ENCODE measurements at places on chromosomes 13 and 19.

GRCh38 chr13:73228546-73228945, 169.7 kb downstream of the KLF5 start:
- no peak for DNase-seq

DNA sequence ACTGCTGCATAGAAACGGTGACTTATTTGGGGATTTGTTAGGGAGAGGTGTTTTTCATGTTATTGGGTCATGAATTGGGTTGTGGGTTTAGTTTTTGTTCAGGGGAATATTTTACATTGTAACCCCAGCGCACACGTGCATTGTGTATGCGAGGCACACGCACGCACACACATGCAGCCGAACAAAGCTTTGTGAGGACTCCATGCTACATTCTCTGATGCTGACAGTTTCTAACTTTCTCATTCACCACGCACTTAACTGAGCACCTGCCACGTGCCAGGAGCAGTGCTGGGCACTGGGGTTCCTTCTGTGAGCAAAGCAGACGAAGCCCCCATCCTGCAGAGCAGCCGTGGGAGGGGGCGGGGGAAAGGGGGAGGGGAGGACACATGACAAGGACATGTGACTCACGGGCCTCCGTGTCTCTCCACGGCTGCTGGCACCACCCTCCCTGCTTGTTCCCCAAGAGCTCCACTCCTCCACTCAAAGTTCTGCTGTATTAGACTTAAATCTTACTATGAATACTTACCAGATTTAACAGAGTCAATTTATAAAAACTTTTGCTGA, 55.6 kb downstream of the SLC7A9 start:
- no peak for DNase-seq

DNA sequence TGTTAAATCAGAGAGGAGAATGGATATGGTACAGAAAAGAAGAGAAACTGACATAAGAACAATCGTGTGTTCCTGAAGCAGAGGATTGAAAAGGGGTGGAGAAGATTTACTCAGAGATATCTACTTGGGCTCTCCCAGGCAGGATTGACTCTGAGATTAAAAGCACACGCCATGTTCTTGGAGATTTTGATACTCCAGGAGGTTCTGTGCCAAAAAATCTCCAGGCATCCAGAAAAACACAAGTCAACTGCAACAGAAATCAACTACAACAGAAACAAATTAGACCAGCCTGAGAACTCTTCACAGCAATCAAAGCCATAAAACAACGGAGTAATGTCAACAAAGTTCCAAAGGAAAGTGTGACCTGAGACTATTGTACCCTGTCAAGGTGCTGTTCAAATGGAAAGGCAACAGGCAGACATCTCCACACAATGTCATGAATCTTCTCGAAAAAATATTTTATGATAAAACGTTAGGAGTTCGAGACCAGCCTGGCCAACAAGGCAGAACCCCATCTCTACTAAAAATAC, 104.2 kb downstream of the UBL3 start:
- no peak for DNase-seq

GRCh38 chr13:112545856-112546255, 42.1 kb downstream of the TUBGCP3 start:
- no peak for DNase-seq

DNA sequence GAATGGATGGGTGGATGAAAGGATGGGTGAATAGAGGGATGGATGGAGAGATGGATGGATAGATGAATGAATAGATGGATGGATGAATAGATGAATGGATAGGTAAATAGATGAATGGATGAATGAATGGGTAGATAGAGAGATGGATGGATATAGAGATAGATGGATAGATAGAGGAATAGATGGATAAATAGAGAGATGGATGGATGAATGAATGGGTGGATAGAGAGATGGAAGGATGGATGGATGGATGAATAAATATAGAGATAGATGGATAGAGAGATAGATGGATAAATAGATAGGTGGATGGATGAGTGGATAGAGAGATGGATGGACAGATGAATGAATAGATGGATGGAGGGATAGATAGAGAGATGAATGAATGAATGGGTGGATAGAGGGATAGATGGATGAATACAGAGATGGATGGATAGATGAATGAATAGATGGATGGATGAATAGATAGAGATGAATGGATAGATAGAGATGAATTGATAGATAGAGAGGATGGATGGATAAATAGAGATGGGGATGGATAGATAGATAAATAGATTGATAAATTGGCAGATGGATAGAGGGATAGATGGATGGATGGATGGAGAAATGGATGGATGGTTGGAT, 106.7 kb upstream of the SOX1 start:
- DNase-seq, result no peak

DNA sequence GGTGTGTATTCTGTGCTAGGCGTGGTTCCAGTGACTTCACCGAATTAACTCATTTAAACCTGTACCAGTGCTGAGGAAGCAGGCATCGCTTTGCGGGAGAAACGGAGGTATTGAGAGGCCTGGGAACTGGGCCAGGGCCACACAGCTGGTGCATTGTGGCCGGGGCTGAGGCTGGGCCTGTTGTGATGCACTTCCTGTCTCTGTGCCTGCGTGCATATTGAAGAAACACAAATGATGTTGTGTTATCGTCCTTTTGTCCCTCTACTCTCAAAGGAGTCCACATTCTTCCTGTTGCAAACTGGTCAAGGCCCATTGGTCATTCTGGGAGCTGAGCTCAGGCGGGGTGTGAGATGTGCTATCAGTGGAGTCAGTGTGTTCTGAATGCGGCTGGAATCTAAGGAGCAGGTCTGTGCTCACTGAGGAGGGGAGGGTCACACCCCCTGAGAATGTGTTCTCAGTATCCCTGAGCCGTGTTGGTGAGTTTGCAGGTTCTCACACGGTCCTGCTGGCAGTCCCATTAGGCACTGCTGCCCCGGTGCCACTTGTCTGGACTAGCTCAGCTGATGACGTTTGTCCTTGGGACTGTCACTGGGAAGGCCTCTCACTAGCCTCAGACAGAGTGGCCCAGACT, 62.1 kb downstream of the ARHGEF7 start:
- no peak for DNase-seq

GRCh38 chr13:110714797-110715394, 1.4 kb downstream of the ING1 start:
- no peak for DNase-seq

DNA sequence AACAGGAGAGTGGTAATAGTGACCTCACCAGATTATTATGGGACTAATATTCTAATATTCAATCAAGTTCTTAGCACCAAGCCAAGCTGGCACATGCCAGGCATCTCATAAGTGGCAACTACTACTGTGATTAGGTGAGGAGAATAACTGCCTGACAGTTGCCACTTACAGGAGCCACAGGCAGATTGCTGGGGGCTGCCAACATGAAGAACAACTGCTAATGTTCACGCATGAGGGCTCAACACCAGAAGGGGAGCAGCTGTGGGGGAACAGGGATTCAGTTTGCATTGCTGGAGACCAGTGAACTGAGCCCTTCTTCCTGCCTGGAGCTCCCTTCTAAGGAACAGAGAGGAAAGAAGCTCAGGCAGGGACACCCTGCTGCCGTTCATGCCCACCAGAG, 504.5 kb downstream of the FOXO1 start:
- DNase-seq, result no peak

DNA sequence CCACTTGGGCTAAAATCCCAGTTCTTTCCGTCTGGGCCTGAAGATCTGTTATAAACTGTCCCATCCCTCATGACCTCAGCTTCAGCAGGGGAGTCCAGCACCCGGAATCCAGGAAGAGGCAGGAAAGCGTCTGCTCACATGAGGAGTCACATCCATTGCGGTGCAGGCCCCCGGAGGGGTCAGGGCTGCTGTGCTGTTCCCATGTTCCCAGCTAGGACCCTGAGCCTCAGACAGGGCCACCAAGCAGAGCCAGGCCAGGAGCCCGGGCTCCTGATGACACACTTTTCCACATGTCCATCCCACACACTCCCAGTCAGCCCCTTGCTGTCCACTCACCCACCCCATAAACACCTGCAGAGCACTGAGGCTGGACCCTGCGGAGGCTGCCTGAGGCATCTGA, 45.3 kb upstream of the VSTM2B start:
- DNase-seq, result no peak

DNA sequence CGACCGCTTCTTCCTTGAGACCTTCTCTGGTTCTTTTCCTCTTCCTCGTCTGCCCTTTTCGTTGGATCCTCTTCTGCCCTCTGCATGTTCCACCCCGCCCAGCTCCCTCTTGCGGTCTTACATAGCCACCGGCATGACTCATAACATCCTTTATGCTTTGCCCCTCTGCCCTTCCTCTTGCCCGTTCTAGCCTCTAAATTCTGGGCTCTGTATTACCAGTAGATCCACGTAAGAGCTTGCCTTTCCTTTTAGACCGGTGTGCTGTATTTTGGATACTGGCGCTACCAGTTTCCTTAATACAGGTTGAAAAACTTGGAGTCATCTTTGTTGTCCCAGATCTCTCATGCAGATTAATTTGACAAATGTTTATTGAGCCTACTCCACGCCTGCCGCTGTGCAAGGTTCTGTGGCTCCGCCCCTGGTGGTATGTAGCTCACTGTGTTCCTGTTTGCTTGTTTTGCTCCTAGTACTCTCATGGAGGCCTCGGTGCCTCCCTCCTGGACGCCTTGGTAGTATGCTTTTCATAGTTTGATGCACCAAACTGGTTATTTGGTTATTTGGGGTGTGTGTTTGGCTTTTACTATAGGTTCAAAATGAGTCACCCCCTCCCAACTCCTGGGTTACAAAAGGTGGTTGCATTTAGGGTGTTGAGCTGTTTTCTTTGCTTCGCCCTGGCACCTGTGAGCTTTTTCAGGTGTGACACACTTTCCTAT, 1.7 kb downstream of the GTF3A start:
- peak; percentile 59 for DNase-seq

- no peak for DNase-seq
Observed at GRCh38 chr13:31121379-31122140, 40.1 kb downstream of the HSPH1 start.

DNA sequence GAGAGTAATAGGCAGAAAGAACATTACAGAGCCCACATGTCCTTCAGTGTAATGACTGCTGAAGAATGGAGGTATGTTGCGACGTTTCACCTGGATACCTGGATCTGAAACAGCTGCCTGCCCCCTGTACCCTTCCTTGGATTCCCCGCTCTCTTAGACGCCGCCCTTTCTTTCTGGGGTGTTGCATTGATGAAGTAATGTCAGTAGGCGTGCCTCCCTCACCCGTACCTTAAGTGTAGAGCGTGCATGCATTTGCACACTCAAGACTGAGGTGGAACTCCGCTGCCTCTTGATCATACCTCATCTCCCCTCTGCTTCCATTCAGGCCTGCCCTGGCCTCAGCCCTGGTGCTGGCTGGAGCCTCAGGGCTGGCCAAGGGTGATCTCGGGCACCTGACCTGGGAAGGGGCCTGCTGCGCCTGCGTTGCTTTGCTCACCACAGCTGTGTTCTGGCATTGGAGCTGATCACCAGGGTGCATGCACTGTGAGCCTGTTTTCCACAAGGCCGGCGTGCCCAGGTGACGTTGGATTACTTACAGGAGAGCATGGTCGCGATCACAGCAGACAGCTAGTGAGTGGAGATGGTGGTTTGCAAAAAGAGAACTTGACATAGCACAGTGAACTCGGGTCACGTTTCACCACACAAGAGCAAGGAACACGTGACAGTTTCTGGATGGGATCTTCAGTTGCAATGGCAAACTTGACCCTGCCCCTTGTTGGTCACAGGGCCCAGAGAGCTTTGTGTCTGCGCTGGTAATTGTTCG, 99.0 kb downstream of the ARHGEF7 start:
- no peak for DNase-seq

DNA sequence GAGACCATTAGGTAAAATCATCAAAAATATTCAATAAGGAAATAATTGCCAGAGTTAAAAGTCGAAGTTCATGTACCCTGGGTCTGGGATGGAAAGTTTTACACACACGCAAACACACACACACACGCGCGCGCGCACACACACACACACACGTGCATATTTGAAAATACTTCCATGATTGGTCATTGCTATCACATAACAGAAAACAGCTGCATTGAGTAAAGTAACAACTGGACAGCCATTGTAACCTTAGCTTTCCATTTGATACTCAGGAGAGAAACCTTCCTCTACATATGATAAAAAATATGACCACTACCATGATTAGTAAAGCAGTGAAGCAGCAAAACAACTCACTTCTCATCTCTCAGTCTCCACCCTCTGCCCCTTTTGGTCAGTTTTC, 490.0 kb upstream of the SGCG start:
- no peak for DNase-seq

GRCh38 chr13:26246154-26246553, 7.8 kb upstream of the CDK8 start:
- DNase-seq, result no peak

DNA sequence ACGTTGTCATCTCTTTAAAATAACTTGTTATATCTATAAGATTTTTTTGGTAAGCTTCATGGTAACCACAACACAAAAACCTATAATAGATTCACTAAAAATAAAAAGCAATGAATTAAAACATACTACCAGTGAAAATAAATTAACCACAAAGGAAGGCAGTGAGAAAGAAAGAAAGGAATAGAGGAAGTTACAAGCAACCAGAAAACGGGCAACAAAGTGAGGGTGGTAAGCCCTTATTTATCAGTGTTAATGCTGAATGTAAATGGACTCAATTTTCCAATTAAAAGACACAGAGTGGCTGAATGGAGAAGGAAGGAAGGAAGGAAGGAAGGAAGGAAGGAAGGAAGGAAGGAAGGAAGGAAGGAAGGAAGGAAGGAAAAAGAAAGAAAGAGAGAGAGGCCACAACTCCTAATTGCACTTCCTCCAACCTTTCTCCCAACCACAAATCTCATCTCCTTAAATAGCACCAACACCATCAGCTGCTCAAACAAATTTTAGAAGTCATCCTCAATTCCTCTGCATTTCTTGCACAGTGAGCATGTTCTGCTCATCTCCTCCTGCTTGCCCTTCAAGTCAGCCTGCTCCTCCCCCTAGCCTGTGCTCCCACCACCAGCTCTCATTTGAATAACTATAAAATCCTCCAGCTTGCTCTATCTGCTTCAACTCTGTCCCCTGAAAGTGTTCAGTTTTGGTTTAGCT, 48.6 kb downstream of the CCNA1 start:
- no peak for DNase-seq

All from activated CD4-positive, alpha-beta T cell treated with anti-CD3 and anti-CD28 coated beads for 24 hours (primary cell).